ENCODE measurements at places on chromosomes 16 and 17. TPM values are rescaled to one million over a fixed set of nuclear protein-coding genes. Genes with fewer than 3 reads are reported as not detected.
A peak's percentile ranks its signal among the peaks of the same experiment; 100 is the strongest.

GRCh38 chr16:66266436-66267291, 99.8 kb upstream of the CDH5 start:
- DNase-seq: no peak

- DNase-seq: peak; percentile 33
Measured at GRCh38 chr17:6473128-6473767, 29.0 kb downstream of the PIMREG start.

- DNase-seq: no peak
Measured at GRCh38 chr16:85173146-85173980, 61.1 kb upstream of the CIBAR2 start.

DNA sequence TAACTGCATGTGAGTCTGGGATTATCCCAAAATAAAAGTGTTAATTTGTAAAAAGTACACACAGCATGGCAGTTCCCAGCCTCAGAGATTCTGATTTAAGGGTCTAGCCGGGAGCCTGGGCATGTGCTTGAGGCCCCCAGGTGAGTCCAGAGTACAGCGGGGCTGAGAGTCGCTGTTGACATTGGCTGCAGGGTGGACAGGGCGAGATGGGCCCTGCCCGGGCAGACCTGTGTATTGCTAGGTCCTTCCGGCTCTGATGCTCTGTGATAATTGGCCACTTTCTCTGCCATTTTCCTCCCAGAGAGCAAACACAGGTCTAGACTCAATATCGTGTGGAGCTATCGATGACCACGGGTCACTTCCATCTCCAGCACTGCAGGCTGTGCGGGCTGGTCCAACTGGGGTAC, 73.6 kb downstream of the ABCC6 start:
- no peak for DNase-seq

- DNase-seq: peak; percentile 88
Measured at GRCh38 chr17:2179615-2180295, 123.8 kb downstream of the SMG6 start.

GRCh38 chr16:10939649-10940234, 2.5 kb downstream of the DEXI start:
- DNase-seq: no peak

DNA sequence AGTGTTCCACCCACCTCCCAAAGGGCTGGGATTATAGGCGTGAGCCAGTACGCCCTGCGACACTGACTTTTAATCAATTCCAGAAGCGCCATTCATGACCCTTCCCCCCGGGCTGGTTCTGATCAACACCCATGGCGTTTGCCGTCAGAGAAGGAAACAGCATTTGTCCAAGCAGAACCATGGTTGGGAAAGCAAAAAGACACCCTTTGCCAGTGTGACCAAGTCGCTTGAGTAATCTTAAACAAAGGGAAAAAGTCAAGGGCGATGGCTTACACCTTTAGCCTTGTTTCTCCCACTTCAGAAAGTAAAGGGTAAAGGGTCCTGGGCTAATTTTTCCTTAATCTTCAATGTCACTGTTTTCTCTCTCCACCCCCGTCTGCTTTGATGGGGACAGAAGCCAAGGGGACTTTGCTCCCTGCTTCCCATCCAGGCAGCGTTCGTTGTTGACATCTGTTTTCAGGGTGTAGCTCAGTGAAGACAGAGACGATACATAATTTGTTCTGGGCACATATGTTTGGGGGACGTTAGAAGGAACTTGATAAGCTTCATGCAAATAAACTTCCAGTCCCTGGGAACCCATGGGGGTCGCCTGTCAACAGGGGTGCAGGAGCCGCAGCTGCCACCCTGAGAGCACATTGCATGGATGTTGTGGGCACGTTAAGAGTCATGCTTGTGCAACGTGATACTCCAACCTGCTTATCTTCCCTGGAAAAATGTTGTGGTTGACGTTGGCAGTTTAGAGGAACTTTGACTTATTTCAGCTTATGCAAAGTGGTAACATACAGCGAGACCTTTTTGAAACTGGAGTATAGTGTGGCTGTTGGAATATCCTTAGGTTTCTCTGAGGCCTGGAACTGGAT, 50.6 kb upstream of the TANGO6 start:
- no peak for DNase-seq

DNA sequence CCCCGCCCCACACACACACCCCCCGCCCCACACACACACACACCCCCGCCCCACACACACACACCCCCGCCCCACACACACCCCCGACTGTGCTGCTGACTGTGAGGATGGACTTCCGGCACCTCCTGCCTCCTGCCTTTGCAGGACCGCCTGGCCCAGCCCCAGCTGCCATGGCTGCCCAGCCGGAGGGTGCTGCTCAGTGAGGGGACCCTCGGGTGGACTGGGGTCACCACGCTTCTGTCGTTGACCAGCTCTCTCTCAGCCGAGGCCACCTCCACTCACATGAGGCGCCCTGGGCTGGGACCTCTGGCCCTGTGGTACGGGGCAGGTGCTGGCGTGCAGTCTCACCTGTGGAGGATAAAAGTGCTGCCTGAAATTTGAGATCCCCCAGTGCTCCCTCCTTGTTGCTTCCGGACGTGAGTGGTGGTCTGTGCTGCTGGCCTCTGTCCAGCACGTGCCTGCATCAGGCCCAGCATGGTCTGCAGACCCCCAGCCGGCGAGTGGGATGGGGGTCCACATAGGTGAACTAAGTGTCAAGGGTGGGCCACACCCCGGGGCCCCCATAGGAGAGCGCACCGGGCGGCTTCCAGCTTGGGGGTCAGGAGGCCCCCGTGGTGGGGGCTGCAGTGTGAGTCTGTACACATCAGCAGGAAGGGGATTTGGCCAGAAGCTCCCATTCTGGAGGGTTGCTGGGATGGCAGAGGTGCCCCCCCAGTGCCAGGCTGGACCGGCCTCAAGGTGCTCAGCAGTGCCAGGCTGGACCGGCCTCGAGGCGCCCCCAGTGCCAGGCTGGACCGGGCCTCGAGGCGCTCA, 11.2 kb downstream of the METRNL start:
- DNase-seq: no peak

DNA sequence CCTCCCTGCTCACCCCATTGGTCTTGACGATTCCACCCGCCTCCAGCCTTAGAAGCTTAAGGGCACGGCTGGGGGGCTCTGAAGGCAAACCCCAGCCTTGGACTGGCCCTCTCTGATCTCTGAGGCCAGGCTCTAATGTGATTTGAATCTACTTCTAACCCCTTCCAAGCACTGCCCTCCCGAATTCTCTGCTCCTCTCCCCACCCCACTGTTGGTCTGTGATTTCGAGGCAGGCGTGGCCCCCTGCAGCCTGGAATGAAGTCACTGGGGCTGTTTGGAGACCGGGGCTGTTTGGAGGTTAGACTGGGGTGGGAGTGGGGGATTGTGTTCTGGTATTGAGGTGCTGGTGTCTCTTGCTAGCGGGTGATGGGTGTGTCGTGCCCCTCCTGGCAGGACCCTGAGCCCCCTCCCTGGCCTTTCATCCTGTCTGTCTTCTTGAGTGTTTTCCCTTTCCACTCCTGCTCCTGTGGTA, 2.2 kb downstream of the GRB7 start:
- DNase-seq: no peak

GRCh38 chr17:61757168-61757567, 106.2 kb downstream of the BRIP1 start:
- DNase-seq: no peak

DNA sequence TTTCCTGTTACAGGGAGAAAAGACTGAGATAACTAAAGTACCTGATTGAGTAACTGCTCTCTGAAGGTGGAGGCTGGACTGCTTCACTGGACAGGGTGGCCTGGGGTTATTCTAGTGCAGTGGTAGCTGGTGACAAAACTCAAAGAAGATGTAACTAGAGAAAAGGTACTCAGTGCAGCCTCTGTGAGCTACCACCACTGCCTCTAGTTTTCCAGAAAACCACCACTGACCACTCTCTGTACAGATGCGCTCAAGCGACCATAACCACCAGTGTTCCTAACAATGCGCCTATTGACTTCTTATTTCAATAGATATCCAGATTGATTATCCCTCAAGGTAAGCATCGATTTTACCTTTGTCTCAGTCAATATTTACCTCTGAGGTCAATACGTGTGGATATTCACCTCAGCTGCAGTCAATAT, 492.2 kb downstream of the WWOX start:
- no peak for DNase-seq

GRCh38 chr16:58187665-58188421, 10.1 kb downstream of the CSNK2A2 start:
- no peak for DNase-seq

- DNase-seq: no peak
Measured at GRCh38 chr17:29903471-29903870, 26.6 kb downstream of the SSH2 start.

GRCh38 chr16:66250686-66251431, 115.6 kb upstream of the CDH5 start:
- no peak for DNase-seq

DNA sequence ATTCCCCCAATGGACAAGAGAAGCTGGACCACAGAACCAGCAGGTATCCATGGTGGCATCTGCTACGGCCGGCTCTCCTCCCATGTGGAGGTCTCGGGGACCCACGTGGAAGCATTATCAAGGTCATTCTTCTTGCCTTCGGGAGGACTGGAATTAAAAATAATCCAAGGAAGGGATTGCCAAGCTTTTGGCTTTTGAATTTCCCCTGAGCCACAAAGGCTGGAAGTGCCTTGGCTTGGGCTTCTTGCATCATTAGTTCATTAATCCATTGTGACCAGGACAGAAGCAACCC, 16.1 kb downstream of the NAGPA start:
- no peak for DNase-seq

GRCh38 chr17:43608313-43608712, 53.4 kb downstream of the MEOX1 start:
- no peak for DNase-seq

GRCh38 chr17:60141111-60142018, 8.4 kb upstream of the CA4 start:
- DNase-seq: no peak

Gene FOXC2
- total RNA-seq: 21.7 TPM

Gene GRIN2A
- 0.18 TPM for total RNA-seq

Gene ZSCAN10
- total RNA-seq: not detected

Gene CSNK1D
- 88.0 TPM for total RNA-seq

Gene IGF2BP1
- 21.9 TPM for total RNA-seq
